ENCODE measurements at places on chromosomes 1 and 21.

GRCh38 chr1:60287536-60287935 lies 214.0 kb upstream of the C1orf87 start:
- no peak for DNase-seq

DNA sequence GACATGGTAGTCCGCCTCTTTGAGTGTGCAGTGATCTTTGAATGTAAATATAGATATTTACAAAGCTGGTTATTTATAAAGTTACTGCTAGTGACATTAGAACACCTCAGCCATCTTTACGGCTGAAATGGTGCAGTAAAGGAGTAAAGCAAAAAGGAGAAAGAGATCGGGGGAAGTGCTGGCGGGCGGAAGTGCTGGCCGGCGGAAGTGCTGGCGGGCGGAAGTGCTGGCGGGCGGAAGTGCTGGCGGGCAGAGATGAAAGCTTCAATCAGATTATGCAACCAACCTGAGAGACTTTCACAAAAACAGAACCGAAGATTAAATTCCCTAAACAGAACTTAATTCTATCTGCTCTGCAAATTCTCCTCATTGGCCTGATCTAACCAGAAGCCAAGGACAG lies 1.4 kb upstream of the OR14A16 start:
- no peak for DNase-seq

DNA sequence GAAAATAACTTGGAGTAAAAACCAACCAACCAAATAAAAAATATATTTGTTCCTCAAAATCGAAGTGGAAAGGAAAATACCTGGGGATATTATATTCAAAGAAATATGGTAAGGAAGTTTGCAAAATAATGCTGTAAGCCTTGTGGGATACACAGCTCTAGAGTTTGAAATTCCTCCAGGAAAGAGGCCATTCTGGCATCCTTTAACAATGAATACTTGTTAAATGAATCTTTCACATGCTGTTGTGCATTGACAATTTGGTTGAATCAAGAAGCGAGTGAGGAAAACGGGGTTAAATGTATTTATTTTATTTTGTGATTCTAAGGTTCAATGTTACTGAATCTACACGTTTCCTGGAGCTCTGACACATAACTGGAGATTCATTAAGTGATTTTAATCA lies 30.5 kb upstream of the NTNG1 start:
- DNase-seq = no peak

DNA sequence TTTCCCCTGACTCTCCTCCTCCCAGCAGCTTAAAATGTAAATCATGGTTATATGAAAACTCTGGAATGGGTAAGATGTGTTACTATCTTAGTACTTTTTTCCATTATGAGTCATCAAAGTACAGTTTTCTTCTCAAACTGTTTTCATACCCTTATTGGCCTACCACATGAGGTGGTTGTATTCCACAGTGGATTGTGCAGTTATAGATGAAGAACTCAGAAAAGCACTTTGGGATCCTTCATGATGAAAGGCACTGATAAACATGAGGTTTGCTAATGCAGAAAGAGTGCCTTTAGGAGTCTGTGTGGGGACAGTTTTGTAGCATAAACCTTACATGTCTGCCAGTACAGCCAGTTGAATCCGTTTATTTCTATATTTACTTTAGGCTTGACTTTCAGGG lies 32.0 kb upstream of the MYOCOS start:
- no peak for DNase-seq

DNA sequence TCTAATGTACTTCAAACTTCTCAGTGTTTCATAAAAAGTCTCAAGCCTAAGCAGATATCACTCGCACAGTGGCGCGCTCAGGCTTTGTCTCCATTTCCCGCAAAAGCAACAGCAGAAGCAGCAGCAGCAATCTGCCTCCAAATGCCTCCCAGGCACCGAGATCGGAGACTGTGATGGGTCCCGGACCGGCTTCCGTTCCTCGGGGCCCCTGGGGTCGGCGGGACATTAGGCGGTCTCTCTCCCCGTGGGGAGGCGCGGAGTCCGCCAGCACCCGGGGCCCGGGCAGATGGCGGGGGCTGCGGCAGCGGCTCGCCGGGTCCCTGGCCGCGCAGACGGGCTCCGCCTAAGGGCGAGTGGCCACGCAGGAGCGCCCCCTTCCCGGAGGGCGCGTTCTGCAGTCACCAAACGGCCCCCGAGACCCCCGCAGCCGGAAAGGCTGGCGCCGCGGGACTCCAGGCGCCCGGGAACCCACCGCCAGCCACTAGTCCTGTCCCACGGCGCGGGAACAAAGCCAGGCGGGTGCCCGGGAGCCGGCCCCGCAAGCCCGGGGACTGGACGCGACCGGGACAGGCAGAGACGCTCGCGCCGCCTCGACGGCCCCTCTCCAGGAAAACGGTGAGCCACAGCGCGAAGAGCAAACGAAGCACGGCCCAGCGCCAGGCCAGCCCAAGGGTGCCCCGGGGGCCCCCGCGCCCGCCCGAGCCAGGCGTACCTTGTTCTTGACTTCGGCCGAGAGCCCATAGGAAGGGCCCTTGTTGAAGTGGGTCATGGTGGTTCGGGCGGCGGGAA lies 590 bp downstream of the CNN3 start:
- no peak for DNase-seq

GRCh38 chr1:9404117-9404914 lies 111.6 kb downstream of the SPSB1 start:
- no peak for DNase-seq

GRCh38 chr1:62437273-62437940 lies 558 bp downstream of the USP1 start:
- no peak for DNase-seq

GRCh38 chr1:154941333-154942013 lies 5.0 kb upstream of the PMVK start:
- no peak for DNase-seq

DNA sequence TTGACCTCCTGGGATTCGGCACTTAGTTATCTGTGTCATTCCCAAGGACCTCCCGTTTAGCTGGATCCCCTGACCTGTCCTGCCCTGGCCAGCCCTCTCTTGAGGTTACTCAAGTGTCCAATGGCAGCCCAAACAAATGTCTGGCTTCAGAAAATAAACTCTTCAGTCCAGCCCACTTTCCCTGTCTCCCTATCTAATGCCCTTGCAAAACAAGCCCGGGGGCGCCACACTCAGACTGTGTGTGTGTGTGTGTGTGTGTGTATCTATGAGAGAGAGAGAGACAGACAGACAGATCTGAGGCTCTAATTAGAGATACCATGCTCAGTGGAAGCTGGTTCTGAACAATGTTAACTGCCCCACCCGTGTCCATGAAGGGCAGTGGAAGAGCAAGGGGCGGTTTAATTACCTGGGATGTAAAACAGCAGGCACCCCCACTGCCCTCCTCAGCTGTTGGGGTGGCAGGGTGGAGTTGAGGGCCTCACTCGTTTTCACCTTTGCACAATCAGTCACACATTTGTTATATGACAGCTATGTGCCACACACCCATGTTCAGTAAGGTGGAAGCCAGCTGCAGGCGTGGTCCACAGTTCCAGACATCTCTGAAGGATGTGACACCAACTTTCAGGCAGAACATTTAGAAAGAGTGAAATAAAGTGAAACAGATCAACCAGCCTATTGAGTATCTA lies 57.4 kb downstream of the B3GALT5 start:
- no peak for DNase-seq

GRCh38 chr1:183165456-183165855 lies 20.6 kb upstream of the LAMC2 start:
- DNase-seq = no peak
